EH (cell line): ENCODE measurements at places on chromosomes 1 and 21.
A peak's percentile ranks its signal among the peaks of the same experiment; 100 is the strongest.

DNA sequence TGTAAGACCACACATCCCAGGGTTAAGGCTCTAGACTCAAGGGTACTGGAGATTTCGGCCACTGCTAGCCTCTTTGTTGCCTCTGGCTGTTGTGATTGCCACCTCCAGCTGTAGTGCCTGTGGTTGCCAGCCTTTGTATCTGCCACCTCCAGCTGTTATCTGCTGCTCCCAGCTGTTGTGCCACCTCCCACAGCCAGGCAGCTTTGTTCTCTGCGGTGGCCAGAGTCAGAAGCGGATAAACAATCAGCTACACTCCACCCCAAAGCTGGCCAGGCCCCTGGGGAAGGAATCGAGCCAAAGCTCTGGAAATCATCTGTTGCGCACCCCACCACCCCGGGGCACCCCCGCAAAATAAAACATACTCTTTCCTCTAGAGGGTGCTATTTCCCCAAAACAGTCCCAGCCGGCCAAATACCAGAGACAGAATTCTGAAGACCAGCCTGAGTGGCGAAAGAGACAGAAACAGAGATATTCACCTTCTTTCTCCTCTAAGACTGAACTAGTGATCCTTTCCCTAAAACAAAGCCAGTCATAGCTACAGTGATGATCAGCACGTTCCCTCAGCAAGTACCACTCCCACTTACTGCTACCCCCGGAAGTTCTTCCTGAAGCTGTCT is 14.8 kb upstream of the PIGM start:
- DNase-seq: peak; percentile 45

- peak; percentile 66 for DNase-seq
These were observed 131.6 kb upstream of the IVNS1ABP start for GRCh38 chr1:185448591-185449186.

- peak; percentile 35 for DNase-seq
These were observed 566.1 kb downstream of the LTN1 start for GRCh38 chr21:28426545-28426944.

DNA sequence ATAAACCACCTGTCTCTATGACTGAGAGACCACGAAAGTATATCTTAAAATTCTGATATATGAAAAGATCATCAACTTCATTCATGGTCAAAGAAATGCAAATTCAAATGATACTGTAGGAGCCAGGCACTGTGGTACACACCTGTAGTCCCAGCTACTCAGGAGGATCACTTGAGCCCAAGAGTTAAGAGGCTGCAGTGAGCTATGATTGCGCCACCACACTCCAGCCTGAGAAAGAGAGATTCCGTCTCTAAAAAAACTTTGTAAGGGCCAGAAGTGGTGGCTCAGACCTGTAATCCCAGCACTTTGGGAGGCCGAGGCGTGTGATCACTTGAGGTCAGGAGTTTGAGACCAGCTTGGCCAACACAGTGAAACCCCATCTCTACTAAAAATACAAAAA is 17.0 kb downstream of the RERE start:
- no peak for DNase-seq

GRCh38 chr21:18382141-18382540 is 21.4 kb downstream of the TMPRSS15 start:
- no peak for DNase-seq

GRCh38 chr1:63189677-63190076 is 132.7 kb upstream of the FOXD3 start:
- DNase-seq: no peak

- DNase-seq: no peak
These were observed 40.7 kb downstream of the MAN1C1 start for GRCh38 chr1:25657121-25657882.

GRCh38 chr21:16426936-16427335 is 697.2 kb downstream of the USP25 start:
- DNase-seq: no peak

GRCh38 chr1:58657082-58657481 is 42.8 kb downstream of the MYSM1 start:
- DNase-seq: no peak

DNA sequence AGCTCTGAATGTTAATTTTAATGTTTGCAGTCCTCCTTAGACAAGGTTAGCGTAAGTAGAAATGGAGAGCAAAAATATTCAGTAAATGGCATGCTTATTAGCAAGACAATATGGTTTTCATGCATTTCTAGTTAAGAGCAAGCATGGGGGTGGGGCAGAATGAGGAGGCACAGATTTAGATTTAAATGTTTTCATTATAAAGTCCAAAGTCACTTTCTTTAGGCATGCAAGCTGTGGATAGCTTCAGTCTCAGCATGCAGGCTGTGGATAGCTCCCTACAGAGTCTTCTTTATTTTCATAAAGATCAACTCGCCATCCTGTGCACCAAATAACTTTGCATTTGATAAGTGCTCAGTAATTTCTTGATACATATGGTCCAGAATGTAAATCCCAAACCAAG is 1294.5 kb upstream of the ADGRL2 start:
- no peak for DNase-seq

- no peak for DNase-seq
These were observed 21.0 kb upstream of the SPATA6 start for GRCh38 chr1:48493041-48493440.

GRCh38 chr1:5509664-5510452 is 482.4 kb downstream of the NPHP4 start:
- peak; percentile 37 for DNase-seq

DNA sequence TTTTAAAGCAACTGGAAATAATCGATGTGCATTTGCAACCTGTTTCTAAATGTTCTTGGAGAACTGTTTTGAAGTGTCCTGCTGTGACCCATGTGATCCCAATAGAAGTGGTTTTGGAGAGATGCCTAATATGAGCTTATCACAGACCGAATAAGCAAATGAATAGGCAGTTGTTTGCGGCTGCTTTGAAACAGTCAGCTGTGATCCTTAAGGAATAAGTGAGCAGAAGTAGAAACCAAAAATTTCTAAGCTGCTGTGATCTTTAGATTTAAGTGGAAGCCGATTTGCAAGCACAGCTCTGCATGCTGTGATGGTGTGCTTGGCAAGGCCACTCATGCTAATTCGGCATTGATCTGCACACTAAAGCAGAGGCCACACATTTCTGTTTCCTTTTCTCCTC is 329.5 kb upstream of the DUSP10 start:
- no peak for DNase-seq

DNA sequence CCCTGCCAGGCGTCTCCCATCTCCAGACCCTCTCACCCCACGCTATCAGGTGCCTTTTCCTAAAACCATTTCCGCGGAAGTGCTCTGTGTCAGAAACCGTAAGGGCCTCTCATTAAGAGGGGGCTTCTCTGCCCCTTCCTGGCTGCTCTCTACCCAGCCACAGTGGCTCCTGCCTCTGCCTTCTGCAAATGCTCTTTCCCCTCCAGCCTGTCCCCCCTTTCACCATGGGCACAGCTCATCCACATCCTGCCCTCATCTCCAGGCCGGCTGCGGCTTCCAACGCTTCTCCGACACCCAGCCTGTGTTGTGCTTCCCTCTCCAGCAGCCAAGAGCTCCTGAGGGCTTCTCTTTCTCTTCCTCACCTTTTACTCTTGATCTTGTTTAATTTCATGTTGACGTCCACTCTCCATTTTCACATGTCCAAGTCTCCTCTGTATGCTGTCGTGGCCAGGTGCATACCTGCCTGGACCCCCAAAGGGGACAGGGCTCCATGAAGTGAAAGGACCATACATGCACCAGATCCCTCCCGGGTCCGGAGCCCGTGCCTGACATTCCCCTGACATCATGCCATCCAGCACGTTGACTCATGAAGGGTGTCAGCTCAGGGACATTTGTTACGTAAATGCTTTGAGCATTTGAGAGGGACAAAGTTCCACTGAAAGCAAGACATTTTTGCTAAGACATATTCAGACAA is 306.5 kb downstream of the AJAP1 start:
- DNase-seq: no peak

DNA sequence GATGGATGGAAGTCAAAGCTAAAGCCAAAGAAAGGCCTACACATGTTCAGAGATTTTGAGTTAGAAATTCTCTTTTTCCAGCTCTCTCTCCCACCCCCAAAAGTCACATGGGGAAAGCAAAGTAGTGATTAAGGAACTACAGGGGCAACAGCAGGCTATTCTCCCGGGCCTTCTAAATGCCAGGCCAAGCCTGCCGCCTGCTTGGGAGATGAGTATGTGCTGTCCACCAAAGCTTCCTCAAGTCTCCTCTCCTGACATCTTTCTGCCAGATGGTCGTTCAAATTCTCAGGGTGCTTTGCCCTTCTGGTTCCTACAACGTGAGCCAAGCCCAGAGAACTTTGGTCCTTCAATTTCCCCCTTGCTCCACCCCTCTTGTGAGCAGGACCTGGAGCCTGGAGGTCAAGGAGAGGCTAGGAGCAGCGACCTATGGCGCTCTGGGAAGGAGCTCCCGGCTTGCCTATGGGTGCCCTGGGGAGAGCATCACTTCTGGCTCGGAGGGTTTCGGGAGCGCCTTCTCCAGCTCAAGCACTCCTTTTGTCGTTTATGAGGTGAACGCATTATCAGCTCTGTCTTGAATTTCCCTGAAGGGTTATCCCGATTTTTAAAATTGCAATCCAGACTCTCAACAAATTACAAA is 4.4 kb upstream of the PRRX1 start:
- peak; percentile 37 for DNase-seq

GRCh38 chr21:45715441-45715840 is 71.9 kb downstream of the PCBP3 start:
- DNase-seq: no peak

- no peak for DNase-seq
These were observed 66.0 kb upstream of the PAX7 start for GRCh38 chr1:18564676-18565075.

- DNase-seq: no peak
These were observed 207.7 kb downstream of the BARHL2 start for GRCh38 chr1:90509225-90510048.

DNA sequence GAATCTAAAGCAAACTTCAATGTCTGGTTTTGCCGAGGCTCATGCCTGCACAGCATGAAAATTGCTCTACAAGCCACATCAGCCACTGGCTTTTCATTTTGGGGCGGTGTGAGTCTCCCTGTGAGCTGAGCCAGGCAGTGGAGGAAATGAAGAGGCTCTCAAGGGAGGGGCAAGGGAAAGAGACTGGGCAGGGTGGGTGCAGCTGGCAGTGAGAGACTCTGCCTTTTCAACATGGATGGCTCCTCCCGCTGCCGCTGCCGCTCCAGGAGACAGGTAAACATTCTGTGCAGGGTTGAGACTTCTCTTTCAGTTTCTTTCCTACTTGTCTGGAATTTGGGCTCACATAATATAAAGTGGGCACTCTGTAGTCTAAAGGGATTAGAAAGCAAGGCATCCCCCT is 11.3 kb upstream of the CTSE start:
- DNase-seq: no peak

DNA sequence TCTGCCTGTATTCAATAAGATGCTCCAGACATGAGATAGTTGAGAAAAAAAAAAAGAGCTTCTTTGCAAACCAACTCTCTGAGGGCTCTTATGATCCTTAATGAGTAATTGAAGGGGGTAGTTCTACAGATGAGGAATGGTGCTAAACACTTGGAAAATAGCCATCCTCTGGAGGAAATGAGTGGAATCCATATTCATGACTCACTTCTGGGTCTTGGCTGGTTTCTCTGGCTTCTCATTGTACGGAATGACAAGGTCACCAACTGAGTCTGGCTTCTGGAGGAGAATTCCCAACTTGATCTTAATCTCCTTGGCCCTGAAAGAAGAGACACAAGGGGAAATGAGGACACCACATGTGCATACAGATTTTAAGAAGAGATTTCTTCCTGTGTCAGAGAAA is 34.7 kb downstream of the RGS5 start:
- peak; percentile 100 for DNase-seq

DNA sequence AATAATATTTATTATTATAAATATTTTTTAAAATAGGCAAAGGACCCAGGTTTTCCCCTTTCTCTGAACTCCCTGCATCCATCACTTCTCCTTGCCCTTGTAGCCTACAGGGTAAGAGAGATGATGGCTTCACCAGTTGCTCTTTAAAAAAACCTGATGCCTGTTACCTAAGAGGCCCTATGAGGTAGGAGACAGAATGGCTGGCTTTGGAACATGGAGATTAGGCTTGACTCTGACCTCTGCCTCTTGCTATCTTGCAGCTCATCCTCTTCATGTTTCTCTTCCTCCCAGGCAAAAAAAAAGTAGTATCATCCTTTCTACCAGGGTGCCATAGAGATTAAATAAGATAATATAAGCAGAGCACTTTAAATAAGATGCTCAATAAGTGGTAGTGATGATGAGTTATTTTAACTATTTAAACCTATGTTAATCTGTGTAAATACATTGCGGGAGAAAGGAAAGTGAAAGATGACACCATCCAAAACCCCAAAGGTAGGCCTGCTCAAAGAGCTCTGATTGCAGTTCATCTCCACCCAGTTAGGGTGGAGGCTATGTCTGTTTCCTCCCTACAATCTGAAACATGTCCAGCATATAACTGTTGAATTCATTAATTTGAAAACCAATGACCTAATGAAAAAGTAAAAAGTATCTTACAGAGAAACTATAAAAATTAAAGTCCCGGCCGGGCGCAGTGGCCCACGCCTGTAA is 51.8 kb downstream of the RGS2 start:
- DNase-seq: no peak

GRCh38 chr1:24190983-24191461 is 3.9 kb upstream of the IFNLR1 start:
- no peak for DNase-seq

DNA sequence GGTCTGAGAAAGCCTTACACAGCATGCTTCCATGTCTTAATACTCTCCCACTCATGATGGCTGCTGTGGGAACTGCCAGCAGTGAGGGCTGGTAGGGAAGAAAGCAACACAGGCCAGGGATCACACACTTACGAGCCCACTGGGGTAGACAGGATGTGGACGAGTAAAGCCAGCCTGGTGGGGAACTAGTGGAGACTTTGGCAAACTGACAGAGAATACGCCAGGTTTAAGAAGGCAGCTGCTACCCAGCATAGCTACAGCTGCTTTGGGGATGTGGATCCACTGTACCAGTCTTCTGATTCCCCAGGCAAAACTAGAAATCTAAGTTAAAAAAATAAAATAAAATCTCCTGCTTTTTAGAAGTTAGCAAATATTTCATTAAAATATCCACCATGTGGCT is 664.0 kb downstream of the SMYD3 start:
- DNase-seq: no peak

- DNase-seq: no peak
These were observed 145.3 kb upstream of the COL6A1 start for GRCh38 chr21:45836268-45836655.

DNA sequence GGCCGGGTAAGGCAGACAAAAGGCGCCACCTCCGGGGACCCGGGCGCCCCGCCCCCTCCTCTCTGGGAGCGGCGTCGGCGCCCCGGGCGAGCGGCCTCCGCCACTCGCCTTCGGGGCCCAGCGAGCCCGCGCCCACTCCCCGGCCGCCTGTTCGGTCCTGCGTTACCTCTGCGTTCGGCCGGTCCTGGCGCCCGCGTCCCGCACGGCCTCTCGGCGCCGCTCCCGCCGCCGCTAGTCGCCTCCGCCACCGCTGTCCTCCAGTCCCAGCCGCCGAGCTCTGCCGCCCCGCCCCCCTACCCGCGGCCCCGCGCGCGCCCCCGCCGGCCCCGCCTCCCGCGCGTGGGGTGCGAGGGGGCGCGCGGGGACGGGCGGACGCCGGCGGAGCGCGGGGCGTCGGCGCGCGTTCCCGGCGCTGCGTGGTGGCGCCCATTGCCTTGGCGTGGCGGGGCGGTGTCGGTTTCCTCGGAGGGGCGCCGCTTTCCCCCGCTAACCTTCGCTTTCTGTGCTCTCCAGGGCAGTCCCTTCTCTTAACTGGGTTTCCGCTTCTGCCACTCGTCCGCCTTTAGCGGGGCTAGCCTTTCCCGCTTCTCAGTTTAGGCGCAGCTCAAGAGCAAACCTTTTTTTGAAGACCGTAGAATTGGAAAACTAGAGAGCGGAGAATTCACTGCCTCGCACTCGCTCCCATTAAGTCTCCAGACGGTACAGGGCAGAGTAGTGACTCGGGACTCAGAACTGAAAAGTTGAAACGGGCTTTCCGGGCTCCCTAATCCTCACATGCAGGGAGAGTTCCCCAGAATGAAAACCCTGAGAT is at the start of gene HP1BP3:
TSS of gene HP1BP3 (minus strand) at position 279 of the 811 bp plus-strand sequence. CDS start 6,867 bp downstream, outside the sequence.
- DNase-seq: peak; percentile 81
